ENCODE measurements at places on chromosomes 11 and 22.

- DNase-seq = no peak
Observed at GRCh38 chr11:8532475-8532874, 61.6 kb downstream of the STK33 start.

DNA sequence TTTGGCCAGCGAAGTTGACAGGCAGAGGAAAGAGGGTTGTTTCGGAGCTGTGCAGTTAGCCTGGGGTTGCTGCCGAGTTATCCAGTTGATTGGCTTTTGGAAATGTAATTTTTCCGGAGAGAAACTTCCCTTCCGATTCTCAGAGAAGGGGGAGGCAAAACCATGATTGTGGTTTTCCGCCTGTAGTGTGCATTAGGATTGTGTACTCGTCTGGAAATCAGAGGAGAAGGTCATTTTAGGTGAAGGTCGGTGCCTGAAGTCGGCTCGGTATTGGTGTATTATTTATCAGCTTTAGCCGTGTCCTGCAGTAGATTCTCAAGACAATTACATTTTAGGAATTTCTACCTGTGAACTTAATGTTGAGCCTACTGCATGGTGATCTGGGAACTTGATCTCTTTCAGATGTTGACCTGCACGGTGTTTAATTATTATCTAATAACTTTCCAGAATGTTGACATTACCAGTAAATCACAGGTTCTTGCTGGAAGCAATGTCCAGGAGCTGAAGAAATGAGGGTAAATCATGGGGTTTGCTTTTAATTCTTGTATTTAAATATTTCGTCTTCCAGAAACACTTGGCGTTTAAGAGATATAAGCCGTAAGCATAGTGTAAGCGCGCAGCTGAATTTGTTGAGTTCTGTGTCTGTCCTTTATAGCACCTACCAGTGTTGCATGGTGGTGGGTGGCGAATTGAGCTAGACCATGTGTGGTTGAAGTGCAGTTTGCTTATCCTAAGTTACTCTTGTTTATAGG lies 1.3 kb downstream of the ARHGEF12 start:
- DNase-seq = no peak

DNA sequence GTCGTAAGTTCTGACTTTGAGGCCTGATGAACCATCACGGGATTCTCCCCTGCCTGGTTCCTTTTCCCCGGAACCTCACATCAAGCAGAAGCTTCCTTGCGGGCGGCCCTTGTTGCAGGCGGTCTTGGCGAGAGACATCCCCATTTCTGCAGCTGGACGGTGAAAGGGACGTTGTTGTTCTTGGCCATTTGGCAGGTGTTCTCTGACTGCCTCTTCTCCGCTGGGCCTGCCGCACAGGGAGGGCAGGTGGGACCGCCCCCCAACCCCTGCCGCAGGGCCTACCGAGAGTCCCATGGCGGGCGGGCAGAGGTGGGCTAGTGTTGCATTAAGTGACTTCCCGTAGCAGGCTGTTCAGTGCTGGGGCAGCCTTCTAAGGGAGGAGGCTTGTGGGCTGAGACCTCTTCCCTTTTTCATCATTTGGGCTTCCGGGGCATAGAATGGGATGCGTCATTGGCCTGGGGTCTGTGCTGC lies 26.9 kb upstream of the GRAMD4 start:
- no peak for DNase-seq

DNA sequence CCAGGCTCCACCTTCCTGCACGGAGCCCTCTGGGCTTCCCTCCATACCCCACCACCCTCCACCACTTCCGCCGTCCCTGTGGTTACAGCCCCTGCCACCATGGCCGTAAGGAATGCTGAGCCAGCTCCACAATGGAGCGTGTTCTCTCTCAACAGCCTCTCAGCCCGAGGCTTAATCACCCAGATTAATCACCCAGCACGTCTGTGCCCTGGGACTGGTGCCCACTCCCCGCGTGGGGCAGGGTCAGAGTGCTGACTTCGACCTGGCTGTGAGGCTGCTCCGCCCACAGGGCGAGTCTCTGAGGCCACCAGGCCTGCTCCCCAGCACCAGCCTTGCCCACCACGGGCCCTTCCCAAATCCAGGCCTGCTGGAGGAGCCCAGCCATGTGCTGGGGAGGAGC lies 4.0 kb upstream of the TH start:
- no peak for DNase-seq

DNA sequence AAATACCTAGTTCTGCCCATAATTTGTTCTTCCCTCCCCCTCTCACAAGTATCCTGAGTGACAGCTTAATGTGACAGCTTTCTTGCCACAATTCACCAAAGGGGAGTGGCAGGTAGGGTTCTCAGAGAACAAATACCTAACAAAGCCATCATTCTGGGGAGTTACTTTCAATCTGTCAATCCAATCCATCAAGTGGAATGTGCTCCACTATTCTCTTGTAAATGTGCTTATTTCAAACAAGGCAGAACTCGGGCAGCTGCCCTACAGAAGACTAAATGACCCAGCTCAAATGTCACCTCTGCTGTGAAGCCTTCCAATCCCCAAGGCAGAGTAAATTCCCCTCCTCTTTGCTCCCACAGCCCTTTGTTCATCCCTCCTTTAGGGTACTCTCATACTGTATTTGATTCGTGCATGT lies 27.8 kb downstream of the LGR4 start:
- DNase-seq = no peak

GRCh38 chr11:128692753-128693415 lies 988 bp upstream of the FLI1 start:
- DNase-seq = no peak

- no peak for DNase-seq
Observed at GRCh38 chr11:2811206-2812091, 74.1 kb downstream of the CDKN1C start.

- peak; percentile 33 for DNase-seq
Observed at GRCh38 chr11:65355013-65355775, 643 bp downstream of the TIGD3 start.

GRCh38 chr11:71379701-71380100 lies 68.5 kb downstream of the DHCR7 start:
- no peak for DNase-seq

GRCh38 chr11:58940028-58940427 lies 740 bp downstream of the GLYATL1 start:
- no peak for DNase-seq

GRCh38 chr11:12319461-12319951 lies 57.9 kb upstream of the PARVA start:
- DNase-seq = peak; percentile 90

DNA sequence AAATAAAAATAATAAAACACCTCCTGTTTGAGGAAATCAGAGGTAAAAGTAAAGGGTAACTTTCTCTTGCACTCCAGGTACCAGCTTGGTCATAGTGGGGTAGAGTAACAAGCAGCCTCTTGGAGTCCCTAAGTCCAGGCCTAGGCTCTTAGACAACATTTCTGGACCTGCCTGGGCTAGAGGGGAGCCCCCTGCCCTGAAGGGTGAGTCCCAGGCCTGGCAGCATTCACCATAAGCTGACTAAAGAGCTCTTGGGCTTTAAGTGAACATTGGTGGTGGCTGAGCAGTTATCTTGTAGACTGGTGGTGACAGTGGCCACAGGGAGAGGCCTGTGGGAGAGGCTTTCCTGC lies 18.6 kb upstream of the OR56A3 start:
- DNase-seq = no peak

DNA sequence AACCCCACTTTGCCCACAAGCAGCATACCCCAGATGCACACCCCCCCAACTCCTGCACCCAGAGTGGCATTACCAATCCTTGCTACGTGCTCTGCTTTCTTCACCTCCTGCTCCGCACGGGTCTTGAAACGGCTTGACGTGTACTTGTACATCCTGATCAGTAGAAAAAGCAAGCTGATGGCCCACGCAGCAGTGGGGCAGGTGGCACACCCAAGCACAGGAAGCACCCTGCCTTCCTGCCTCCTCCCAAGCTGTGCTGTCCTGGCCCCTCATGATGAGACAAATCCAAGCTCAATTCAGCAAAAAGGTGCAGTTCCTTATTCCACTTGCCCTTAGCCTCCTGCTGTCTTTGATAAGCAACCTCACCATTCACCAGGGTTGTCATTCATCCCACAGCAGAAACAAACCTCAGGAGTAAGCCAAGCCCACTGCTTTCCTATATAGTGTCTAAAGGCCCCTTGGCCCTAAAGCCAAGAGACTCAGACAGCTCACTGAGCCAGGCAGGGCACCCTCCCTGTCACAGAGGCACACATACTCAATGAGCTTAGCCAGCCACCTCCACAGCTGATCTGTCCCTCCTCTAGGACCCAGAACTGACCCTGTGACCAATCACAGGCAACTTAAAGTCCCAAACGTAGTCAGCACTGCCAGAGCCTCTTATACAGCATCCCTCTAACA lies 27.8 kb downstream of the MORC2 start:
- no peak for DNase-seq

- DNase-seq = no peak
Observed at GRCh38 chr11:117187428-117187798, 8.9 kb downstream of the SIDT2 start.

Data from NCI-H1694 (cell line).